ENCODE measurements at places on chromosomes 4 and X. TPM values are rescaled to one million over a fixed set of nuclear protein-coding genes. Genes with fewer than 3 reads are reported as not detected.

Gene SMIM10L2A
- polyA plus RNA-seq = 12.8 TPM

Gene CXCL8
- not detected for polyA plus RNA-seq

Gene PUDP
- 24.4 TPM for polyA plus RNA-seq

Gene HSFX3
- polyA plus RNA-seq = 0.31 TPM

Gene RNF212
- polyA plus RNA-seq = 18.7 TPM

- no peak for DNase-seq
Observed at GRCh38 chr4:2702770-2703169, 53.4 kb downstream of the TNIP2 start.

DNA sequence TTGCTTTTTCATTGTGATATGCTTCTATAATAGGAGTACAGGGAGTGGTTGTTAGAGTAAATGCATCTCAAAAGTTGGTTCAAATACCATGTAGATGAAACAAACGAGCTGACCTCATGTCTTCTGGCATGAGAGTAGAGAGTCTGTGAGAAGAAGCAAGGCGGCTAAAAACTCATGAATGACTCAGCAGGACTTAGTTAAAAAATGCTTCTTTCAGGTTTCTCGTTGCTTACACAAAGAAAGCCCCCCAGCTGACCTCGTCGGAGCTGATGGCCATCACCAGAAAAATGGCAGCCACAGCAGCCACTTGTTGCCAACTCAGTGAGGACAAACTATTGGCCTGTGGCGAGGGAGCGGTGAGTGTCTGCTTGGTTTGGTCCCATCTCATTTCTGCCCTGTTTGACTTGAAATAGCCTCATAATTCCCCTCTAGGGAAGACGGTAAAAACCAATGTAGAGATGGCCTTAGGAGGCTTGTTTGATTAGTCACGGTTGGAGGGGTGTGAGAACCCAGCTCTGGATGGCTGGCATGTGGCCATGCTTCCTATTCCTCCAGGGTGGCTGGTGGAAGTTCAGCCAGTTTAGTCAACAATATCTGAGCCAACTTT, 14.5 kb downstream of the AFP start:
- DNase-seq = peak; percentile 4

DNA sequence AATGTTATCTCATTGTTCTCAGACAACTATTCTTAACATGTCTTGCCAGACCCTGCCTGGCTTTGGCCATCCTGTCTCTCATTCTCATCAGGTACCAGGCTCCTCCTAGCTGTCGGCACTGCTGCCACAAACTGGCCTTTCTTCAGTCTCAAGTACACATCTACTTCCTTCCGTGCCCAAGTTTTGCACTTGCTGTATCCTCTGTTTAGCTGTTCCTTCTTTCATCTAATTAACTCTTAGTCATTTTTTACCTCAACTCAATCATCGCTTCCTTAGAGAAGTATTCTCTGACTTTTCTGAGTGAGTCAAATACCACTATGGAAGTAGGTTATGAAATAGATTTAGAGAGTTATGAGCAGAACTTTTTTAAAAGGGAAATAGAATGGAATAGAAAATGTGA, 19.7 kb downstream of the CXCL3 start:
- no peak for DNase-seq

DNA sequence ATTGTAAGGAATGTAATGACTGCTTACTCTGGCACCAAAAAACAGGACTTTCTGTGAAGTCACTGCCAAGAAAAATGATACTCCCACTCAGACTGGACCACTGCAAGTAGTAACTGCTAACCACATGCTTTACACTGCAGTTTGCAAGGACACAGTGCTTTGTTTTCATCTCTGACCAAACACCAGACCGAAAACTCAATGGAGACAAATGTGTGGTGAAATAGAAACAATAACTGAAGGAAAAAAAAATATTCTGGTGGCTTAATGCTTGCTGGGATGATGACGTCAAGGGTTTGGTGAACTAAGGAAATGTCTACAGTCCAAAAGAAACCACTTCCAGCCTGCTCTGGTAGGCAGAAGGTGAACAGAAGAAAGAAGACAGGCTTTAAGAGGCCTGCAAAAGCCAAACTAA, 13.2 kb downstream of the GPC4 start:
- DNase-seq = peak; percentile 52
